ENCODE measurements at places on chromosomes 16 and 17. TPM values are rescaled to one million over a fixed set of nuclear protein-coding genes. Genes with fewer than 3 reads are reported as not detected.

INCA1 gene
- 1.4 TPM for total RNA-seq

DNAI2 gene
- total RNA-seq, result 3.1 TPM

TNFSF12 gene
- 83.1 TPM for total RNA-seq

ARHGDIG gene
- total RNA-seq, result not detected

KRTAP1-1 gene
- total RNA-seq, result not detected

ADAM11 gene
- total RNA-seq, result not detected

PRSS36 gene
- 5.6 TPM for total RNA-seq

MBTPS1 gene
- total RNA-seq, result 156 TPM

CDK5R1 gene
- total RNA-seq, result 1.2 TPM

KCTD13 gene
- total RNA-seq, result 63.7 TPM

SLC38A8 gene
- total RNA-seq, result not detected

ZNF768 gene
- 33.7 TPM for total RNA-seq

SEPTIN12 gene
- not detected for total RNA-seq

CCL16 gene
- 0.20 TPM for total RNA-seq

CSH1 gene
- not detected for total RNA-seq

ABI3 gene
- total RNA-seq, result 23.5 TPM

UBALD1 gene
- 14.9 TPM for total RNA-seq

VTN gene
- total RNA-seq, result 2.3 TPM

ZNF287 gene
- total RNA-seq, result 1.8 TPM

NOD2 gene
- 14.3 TPM for total RNA-seq

KRT36 gene
- total RNA-seq, result not detected

OMG gene
- 6.6 TPM for total RNA-seq

TOM1L2 gene
- 67.4 TPM for total RNA-seq

RILP gene
- 43.7 TPM for total RNA-seq

PPY gene
- not detected for total RNA-seq

TPSAB1 gene
- 31.1 TPM for total RNA-seq

NHLRC4 gene
- total RNA-seq, result 6.0 TPM

THRA gene
- total RNA-seq, result 47.6 TPM

GAS2L2 gene
- total RNA-seq, result 7.4 TPM

GNG13 gene
- total RNA-seq, result not detected

VAT1L gene
- 0.59 TPM for total RNA-seq

UMOD gene
- total RNA-seq, result not detected

CLDN7 gene
- total RNA-seq, result 141 TPM

CDH3 gene
- total RNA-seq, result 5.4 TPM

NUPR1 gene
- total RNA-seq, result 132 TPM

FAAP100 gene
- 30.3 TPM for total RNA-seq

ASPA gene
- 2.1 TPM for total RNA-seq

SLC5A11 gene
- total RNA-seq, result 0.86 TPM

TLCD3A gene
- 10.5 TPM for total RNA-seq

AIPL1 gene
- not detected for total RNA-seq

ZNF18 gene
- 6.1 TPM for total RNA-seq

NDRG4 gene
- total RNA-seq, result 50.2 TPM

MYH1 gene
- total RNA-seq, result 0.10 TPM

RARA gene
- 79.1 TPM for total RNA-seq

TSNAXIP1 gene
- 13.1 TPM for total RNA-seq

CEMP1 gene
- total RNA-seq, result 11.8 TPM

XYLT1 gene
- total RNA-seq, result 6.1 TPM

EVI2B gene
- total RNA-seq, result 42.3 TPM

ENPP7 gene
- total RNA-seq, result 0.27 TPM

PLXDC1 gene
- total RNA-seq, result 9.9 TPM

KRTAP16-1 gene
- not detected for total RNA-seq

NT5M gene
- total RNA-seq, result 1.2 TPM

TMEM92 gene
- 2.7 TPM for total RNA-seq

CCL4 gene
- total RNA-seq, result 16.3 TPM

PABPN1L gene
- total RNA-seq, result not detected

KIF18B gene
- total RNA-seq, result 1.9 TPM

KAT8 gene
- total RNA-seq, result 73.9 TPM

Measured in upper lobe of left lung (tissue), 6 donors.